ENCODE measurements at places on chromosomes 1 and 21.

GRCh38 chr1:221723848-221724236, 18.0 kb downstream of the DUSP10 start:
- DNase-seq, result no peak

GRCh38 chr1:182087304-182087703, 25.8 kb upstream of the ZNF648 start:
- no peak for DNase-seq

DNA sequence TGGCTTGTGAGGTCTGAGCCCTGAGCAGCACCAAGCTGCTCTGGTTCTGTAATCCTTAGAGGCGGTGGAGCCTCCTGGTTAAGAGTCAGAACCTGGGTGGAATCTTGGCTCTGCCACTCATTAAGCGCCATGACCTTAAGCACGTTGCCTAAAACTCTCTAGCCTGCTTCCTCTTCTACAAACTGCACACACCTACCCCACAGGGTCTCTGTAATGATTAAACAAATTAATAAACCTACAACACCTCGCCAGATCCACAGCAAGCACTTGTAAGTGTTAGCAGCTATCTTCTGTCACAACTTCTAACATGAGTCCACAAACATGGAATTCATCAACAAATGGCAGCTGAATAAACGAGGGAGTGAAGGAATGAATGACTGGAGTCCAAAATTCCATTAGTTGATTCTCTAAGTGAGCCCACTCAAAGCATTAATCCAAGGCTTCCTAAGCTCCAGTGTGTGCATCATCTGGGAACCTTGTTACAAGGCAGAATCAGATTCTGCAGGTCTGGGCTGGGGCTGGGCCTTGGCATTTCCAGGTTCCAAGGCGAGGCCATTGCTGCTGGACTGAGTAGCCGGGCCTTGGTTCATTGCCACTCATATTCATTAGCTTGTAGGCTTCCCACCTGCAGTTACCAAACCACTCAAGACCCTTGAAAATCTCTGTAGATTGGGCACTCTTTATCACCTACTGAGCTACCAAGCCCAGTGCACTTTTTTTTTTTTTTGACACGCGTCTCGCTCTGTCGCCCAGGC, 168.6 kb downstream of the HIVEP3 start:
- DNase-seq, result no peak

GRCh38 chr1:203133970-203134725, 6.6 kb downstream of the ADORA1 start:
- DNase-seq, result no peak

DNA sequence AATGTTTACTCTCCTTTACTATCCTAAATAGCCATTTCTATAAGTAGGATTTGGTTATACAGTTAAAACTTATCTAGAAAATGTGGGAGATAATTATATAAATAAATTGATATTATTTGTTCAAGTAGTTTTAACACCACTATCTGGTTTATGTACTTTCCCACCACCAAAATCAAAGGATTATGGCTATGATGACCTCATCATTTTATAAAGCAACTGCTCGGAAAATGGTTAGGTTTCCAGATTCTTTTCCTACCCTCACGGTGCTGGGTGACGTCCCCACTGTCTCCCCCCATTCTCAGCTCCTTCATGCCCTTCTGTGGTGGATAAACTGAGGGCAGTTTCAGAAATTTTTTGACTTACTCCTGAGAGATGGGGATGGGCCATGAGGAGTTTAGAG, 1011.8 kb upstream of the ADGRL4 start:
- DNase-seq, result no peak

DNA sequence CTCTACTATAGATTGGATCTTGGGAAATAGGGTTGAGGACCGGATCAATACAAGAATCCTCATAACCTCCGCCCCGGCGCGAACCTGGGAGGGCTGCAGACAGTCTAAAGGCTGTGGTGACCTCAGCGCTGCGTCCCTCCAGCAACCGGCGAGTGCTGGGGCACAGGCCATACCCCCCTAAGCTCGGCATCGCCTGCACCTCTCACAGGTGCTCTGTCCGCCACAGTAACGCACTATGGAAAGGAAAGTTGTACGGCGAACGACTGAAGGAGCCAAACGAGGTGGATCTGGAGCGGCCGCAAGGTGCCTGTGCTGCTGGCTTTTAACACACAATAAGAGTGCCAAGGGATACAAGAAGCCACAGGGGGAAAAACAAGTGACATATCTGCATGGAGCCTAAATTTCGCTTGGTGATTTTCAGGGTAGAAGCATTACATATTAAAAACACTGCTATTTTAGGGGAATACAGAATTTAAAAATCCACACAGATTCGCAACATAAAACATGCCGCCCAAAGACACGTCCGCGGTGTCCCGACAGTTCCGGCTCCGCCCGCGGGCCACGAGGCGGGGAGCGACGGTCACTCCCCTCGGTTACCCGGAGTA, 1.4 kb upstream of the RBM15 start:
- DNase-seq, result peak; percentile 33

GRCh38 chr1:118788463-118788862, 199.7 kb downstream of the TBX15 start:
- no peak for DNase-seq

GRCh38 chr1:85278853-85279314, 2.5 kb upstream of the BCL10 start:
- DNase-seq, result peak; percentile 65

GRCh38 chr1:12596007-12596821, 21.8 kb downstream of the DHRS3 start:
- peak; percentile 58 for DNase-seq

DNA sequence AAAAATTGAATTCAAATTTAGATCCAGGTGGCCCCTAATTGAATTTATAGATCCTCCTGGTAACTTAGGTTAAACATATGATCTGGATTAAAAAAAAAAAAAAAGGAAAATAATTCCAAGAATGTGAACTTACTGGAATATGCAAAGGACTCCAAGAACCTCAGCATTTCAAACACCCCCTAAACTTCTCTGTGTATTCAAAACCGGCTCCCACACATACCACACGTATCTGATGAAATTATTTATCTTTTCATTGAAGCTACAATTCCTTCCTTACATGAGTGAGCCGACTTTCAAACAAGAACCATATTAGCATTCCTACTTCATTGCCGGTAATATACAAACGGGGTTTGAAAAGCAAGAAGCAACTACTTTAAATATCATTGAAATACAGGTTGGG, 61.4 kb upstream of the FMN2 start:
- DNase-seq, result no peak

DNA sequence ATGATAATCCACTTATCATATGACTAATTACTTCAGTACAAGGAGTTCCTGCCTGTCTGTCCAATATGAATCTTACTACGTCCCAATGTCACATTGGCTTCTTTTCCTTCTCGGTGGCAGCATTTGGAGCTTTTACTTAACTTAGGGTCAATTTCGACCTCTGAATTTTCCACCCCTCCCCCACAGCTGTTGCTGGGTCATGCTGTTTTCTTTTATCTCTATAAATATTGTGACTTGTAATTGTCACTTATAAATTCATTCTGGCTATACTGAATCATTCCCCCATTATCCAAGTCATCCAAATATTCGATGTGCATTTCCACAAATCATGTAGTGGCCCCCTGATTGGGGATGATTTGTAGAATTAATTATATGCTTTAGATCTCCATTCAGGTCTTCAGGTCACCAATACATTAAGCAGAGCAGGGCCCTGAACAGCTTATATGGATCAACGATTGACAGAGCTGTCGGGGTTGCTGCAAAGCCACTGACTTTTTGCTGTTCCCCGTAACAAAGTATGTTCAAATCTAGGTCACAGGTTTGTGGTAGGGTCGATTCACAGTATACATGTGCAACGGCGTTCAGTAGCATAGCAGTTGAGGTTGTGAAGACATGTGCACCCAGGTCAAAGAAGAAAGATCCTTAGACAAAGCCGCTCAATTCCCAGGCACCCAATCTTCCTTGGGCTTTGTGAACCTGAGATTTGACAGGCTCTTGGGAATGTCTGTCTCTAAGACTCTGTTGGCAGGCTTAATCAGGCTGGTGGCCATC, 18.3 kb upstream of the RNU1-4 start:
- no peak for DNase-seq

GRCh38 chr1:32918179-32918578, 17.0 kb upstream of the TMEM54 start:
- no peak for DNase-seq

GRCh38 chr1:190129366-190129765, 348.3 kb downstream of the BRINP3 start:
- no peak for DNase-seq

- no peak for DNase-seq
These were observed 11.7 kb upstream of the FCMR start for GRCh38 chr1:206933333-206933945.

- DNase-seq, result no peak
These were observed 5.3 kb upstream of the CELSR2 start for GRCh38 chr1:109243860-109244552.

- no peak for DNase-seq
These were observed 26.0 kb upstream of the C2CD2 start for GRCh38 chr21:41979751-41980369.

DNA sequence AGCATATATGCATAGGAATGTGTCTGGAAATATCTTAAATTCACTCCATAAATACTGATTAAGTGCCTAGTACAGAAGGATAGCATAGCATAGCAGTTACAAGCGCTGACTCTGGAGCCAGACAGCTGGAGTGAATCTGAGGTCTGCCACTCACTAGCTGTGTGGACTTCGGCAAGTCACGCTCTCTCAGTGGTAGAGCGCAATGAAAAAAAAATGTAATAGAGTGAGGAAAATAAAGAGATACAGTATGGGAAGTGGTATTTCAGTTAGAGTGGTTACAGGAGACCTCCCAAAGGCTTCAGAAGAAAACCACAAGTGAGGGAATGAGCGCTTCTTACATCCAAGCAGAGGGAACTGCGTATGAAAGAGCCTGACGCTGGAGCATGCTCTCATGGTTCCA, 338.9 kb upstream of the PRMT6 start:
- DNase-seq, result no peak

- no peak for DNase-seq
These were observed 47.7 kb downstream of the ZNF644 start for GRCh38 chr1:90973897-90974798.

DNA sequence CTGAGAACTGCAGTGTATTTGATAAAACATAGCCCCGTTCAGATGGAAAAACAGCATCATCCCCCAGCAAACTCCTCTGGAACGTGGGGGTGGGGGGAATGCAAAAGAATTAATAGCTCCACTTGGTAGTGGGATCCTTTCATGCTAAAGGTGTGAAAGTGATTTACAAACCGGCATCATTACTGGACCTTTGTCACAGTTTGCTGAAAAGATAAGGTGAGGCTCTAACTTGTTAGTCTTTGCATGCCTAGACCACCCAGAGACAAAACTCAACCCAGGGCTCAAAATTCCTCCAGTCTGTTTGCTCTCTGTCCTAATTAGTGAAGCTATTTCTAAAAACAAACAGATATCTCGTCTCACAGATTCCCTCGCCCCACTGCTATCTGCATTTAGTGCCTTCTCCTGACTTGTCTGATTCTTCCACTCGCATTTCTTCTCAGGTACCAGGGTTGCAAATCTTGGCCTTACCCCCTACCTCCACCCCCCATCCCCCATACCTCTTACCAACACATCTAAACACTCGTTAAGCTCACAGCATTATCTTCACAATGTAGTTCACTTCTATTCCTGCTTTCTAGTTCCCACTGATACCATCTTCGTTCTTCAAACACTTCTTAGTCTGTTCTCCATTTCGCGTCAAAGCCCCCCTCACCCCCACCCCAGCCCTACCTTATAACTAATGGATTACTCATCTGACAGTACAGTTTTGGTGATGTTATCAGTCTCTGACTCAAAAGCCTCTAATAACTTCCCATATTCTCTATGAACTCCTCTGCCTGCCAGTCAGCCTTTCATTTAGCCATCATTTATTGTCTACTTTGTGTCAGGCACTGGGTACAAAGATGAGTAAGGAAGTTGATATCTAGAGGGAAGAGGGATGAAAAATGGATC, 11.8 kb downstream of the IER5 start:
- DNase-seq, result no peak

DNA sequence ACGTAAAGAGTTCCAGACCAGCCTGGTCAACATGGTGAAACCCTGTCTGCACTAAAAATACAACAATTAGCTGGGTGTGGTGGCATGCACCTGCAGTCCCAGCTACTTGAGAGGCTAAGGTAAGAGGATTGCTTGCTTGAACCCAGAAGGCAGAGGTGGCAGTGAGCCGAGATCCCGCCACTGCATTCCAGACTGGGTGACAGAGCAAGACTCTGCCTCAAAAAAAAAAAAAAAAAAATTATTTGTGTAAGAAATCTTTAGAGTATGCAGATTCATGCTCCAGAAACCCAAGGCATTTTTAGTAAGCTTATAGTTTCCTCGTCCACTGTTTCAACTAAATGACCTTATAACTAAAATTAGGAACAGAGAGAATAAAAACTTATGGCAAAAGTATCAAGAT, 51.3 kb downstream of the ABL2 start:
- DNase-seq, result no peak

GRCh38 chr1:170929835-170930554, 5.3 kb upstream of the MROH9 start:
- DNase-seq, result peak; percentile 21

GRCh38 chr21:25564349-25564948, 42.8 kb downstream of the MRPL39 start:
- no peak for DNase-seq

DNA sequence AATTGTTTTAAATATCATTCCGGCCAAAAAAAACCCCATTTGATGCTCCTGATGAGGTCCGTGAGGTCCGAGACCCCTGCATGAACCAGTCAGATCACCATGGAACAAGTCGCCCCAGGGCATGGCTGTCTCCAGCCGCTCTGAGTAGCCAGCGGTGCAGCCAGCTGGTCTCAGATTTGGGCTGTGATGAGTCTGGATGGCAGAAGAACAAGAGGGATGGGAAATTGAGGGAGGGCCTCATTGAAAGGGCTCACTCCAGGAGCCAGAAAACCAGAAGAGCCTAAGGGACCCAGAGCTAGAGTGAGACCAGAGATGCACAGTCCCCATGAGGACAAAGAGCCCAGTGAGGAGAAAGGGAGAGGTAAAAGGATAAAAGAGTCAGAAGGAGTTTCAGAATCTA, 174.0 kb downstream of the TOMM20 start:
- no peak for DNase-seq

GRCh38 chr1:193498088-193498655, 311.8 kb upstream of the B3GALT2 start:
- no peak for DNase-seq

GRCh38 chr1:37602750-37603694, 7.3 kb upstream of the GNL2 start:
- no peak for DNase-seq

- no peak for DNase-seq
These were observed 477.1 kb upstream of the NEGR1 start for GRCh38 chr1:72759486-72759885.

DNA sequence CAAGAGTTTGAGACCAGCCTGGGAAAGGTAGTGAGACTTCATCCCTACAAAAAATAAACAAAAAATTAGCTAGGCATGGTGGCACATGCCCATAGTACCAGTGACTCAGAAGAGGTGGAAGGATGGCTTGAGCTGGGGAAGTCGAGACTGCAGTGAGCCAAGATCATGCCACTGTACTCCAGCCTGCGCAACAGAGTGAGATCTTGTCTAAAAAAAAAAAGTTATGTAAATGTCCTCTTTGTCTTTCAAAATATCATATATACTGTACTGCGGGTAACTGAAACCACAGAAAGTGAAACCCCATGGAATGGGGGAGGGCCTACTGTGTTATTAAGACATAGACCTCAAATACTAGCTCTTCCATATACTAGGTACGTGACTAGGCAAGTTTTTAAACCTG, 20.8 kb downstream of the ACADM start:
- no peak for DNase-seq

Data from prostate gland (tissue), 2 donors.